ENCODE measurements at places on chromosomes 11 and 22.

- no peak for DNase-seq
These were observed 588 bp upstream of the FAT3 start for GRCh38 chr11:92224054-92224406.

GRCh38 chr11:117505285-117505970 lies 177.8 kb downstream of the CEP164 start:
- DNase-seq: no peak

DNA sequence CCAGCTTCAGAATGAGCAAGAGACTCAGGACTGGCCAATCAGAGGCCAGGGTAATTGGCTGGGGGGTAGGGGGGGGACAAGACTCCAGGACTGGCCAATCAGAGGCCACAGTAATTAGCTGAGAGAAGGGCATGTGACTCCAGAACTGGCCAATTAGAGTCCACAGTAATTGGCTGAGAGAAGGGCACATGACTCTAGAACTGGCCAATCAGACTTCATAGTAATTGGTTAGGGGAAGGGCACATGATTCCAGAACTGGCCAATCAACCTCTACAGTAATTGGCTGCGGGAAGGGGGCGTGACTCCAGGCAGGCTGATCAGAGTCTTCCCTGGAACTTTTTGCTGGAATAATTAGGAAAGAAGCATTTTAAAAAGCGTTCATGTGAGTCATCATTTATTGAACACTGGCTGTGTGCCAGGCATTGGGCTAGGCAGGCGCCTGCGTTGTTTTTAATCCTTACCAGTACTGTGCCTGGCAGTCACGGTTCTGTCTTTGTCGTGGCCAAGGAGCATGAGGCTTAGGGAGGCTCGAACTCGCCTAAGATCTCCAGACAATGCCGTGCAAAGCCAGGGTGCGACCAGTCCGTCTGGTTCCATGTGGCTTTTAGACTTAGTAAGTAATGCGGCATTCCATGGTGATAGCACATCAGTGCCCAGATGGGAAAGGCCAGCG lies 508.1 kb downstream of the TBC1D22A start:
- no peak for DNase-seq

DNA sequence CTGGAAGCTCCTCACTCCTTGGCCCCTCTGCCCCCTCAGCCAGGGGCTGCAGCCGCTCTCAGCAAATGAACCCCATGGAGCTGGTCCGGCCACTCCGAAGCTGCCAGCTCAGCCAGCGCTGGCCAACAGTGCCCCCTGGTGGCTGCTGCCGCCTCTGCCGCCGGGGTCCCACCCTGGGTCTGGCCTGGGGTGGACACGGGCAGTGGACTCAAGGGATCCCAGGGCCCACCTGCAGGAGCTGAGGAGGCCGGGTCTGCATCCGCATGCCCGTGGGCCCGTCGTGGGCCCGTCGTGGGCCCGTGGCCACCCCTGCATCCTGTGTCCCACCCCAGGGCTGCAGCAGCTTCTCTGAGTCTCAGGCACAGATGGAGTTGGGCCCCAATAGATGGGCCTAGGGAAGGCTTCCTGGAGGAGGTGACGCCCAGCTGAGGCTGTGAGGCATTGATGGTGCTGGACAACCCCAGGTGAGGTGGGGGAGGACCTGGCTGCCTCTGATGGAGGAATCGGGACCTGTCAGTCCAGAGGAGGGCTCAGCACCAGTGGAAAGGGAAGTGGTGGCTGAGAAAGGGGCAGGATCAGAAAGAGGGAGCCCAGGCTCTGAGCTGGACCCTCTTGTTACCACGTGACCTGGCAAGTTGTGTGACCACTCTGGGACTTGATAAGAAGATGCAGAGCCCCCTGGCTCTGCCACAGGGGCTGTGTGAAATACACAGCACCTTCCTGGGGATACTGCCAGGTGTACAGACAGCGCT lies 522.3 kb downstream of the BRD1 start:
- DNase-seq: peak; percentile 22

- DNase-seq: no peak
These were observed 1068.5 kb downstream of the BRD1 start for GRCh38 chr22:48758881-48759875.

GRCh38 chr22:18023509-18024275 lies 669 bp downstream of the MICAL3 start:
- peak; percentile 7 for DNase-seq

DNA sequence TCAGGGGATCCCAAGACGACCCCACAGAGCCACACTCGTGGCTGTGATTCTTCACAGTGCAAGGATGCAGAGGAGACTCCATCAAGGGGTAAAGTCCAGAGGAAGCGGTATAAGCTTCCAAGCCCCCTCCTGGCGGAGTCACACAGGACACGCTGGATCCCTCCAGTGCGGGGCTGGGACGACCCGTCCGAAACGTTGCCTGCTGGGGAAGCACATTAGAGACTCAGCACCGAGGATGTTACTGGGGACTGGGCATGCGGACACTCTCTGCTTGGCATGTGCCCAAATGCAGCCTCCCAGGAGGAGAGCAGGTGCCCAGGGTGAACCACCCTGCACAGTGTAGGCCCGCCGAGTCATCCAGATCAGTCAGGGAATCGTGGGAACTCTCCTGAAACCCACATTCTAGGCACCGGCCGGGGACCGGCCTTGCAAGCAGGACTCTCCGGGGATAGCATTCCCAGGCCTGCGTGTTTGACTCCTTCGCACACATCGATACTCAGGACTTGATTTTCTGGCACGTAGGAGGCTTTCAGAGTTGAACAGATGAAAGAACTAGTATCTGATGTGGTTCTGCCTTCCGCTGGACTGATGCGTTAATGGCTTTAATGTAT lies 229.8 kb downstream of the TBC1D22A start:
- DNase-seq: no peak

DNA sequence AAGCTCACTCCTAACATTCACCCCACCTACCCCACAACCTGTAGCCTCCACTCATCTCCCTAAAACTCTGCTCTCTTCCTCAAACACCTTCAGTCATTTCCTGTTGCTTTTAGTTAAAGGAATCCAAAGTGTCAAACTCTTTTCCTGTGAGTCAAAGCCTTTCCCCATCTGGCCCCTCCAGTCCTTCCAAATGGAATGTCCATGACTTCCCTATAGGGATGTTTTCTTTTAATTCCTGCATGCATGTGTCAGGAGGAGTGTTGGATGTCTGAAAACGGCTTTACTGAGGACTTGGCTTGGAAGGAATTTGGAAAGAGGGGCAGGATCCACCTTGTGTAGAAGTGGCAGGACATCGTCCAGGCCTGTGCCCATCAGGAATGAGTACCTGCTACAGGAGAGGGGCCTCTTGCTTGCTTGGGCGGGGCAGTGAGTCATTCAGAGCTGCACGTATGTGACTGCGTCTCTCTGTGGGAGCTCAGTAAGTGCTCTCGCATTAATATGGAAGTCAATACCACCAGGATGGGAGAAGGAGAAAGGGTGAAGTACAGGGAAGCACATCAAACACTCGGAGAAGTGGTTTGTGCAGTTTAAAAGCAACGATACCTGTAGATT lies 491.9 kb downstream of the OPCML start:
- DNase-seq: no peak

- DNase-seq: peak; percentile 8
These were observed 23.8 kb upstream of the OAF start for GRCh38 chr11:120186774-120187591.
